Effector memory CD4-positive, alpha-beta T cell (primary cell): ENCODE measurements at places on chromosomes 1 and 21.

- DNase-seq = no peak
Observed at GRCh38 chr1:39509360-39510009, 18.0 kb downstream of the BMP8A start.

- DNase-seq = no peak
Observed at GRCh38 chr1:160330119-160330518, 12.9 kb downstream of the COPA start.

GRCh38 chr1:200103966-200104583, 76.6 kb downstream of the NR5A2 start:
- no peak for DNase-seq

- DNase-seq = no peak
Observed at GRCh38 chr1:214617246-214617645, 14.3 kb downstream of the CENPF start.

DNA sequence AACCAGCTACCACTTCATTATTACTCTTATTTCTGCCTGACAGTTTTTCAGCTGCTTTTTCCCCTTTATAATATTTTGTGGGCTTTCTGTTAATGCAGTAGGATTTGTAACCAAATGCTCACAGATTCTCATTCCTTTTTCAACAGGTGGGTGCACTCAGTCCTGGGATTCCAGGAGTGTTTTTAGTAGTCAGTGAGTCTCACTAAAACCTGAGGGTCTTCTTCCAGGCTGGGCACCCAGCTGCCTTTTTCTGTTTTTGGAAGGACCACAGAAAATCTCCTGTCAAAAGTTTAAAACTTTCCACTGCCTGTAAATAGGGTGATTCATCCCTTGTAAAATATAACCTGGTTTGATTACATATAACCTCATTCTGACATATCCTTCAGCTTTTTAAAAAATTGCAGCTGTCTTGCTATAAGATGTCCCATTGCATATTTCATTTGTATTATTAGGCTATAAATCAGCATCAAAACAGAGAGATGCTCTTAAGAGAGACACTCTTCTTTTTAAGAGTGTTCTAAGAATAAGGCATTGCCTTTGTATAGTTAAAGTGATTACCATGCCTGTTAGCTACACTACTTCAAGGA, 16.8 kb upstream of the CEP350 start:
- no peak for DNase-seq

DNA sequence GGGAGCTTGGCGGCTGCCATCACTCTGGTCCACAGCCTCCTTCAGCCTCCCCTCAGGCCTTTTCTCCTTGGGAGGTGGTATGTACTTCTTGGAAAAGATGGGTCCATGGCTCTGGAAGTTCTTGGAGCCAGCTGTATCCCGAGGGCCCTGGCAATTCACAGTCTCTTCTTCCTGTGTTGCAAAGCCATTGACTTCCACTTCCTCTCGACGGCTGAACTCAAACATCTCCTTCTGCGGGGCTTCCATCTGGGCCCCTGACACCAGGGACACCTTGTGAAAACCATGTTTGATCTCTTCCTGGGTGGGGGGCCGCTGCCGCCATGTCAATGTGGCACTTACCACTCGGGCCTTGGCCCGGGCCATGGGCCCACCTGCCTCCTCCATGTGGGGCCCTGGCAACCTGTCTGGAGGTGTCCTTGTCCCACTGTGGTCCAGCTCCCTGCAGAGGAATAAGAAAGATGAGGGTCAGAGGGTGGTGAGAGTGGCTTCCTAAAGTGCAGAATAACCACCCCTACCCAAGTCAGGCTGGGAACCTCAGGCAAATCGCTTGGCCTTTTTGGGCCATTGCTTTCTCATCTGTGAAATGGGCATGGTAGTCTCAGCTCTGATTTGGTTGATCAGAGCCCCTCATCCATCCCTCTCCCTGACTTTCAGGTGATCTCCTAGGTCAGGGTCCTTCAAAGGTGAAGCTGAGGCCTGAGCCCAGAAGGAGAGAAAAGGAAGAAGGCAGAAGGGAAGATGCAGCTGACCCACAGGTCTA, 7.5 kb downstream of the CRYBG2 start:
- DNase-seq = no peak

GRCh38 chr1:184483101-184483683, 96.4 kb downstream of the C1orf21 start:
- DNase-seq = no peak

- DNase-seq = no peak
Observed at GRCh38 chr1:80533093-80533492, 1267.6 kb upstream of the ADGRL2 start.

DNA sequence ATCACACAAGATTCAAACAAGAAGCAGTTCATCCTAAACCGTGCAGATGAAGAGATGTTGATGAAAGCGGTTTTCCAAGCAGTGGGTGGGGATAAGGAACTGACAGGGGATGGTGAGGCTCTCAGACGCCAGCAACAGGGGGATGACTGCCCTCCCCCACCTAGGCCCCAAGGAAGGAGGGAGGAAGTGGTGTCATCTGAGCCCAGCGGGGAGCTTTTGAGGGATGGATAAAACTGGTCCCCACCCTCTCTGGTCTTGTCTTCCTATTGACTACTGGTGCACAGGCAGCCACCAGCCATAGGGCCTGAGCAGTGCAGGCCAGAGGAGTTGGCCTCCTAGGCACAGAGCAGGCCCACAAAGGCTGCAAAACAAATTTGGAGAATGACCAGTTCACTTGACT, 175.5 kb downstream of the HUNK start:
- no peak for DNase-seq

- no peak for DNase-seq
Observed at GRCh38 chr1:117673405-117673804, 67.6 kb downstream of the TENT5C start.

DNA sequence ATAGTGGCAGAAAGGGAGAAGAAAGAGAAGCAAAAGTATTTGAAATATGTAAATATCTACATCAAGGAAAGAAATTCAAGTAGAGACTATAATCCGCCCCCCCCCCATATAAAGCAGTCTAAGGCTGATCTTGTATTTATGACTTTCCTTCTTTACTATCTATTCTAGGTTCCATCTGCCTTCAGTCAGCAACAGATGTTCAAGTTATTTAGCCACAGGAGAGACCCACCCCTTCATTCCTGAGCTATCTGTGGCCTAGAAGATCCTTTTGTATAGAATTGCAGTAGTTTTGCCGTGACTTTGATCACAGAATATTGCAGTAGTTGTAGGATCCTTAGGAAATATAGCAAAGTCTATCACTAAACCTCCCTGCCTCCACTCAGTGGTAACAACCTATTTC, 10.7 kb upstream of the BSDC1 start:
- DNase-seq = no peak

DNA sequence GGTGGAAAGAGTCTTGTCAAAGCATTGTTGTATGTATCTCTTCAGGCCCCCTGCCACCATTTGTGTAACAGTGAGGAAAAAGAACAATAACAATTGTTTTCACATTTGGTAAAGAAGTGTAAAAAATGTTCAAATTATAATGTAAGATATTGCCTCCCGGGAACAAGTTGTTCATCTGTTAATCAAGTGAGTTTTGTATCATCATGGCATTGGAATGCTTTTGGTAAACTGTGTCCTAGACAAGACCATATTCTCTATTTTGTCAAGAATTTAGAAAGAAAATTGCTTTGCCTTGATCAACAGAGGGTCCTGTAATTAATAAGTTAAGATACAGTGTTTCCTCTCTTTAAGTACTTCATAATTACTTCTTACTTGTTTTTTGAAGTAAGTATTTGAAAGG, 692.0 kb upstream of the NR5A2 start:
- no peak for DNase-seq
